Body of pancreas (tissue), 4 donors: ENCODE measurements at places on chromosomes 4 and X. TPM values are rescaled to one million over a fixed set of nuclear protein-coding genes. Genes with fewer than 3 reads are reported as not detected.

The OGT gene
- total RNA-seq: 184 TPM

GRCh38 chrX:67587946-67588624 is 44.3 kb downstream of the AR start:
- no peak for DNase-seq

DNA sequence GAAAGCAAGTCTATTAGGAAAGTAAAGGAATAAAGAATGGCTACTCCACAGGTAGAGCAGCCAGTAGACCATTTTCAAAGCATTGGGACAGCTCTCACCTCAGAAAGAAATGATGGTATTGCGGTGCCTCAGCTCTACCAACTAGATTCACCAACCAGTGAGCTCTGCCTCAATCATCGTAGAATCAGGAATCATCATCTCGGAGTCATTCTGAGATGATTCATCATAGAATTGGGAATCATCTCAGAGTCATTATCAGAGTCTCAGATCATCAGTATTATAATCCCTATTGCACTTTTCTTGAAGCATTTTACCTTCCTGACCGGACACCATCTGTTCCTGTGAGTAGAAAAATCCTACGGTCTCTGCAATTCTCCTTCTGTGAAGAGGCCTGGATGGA is 17.5 kb upstream of the SAT1 start:
- DNase-seq: no peak

DNA sequence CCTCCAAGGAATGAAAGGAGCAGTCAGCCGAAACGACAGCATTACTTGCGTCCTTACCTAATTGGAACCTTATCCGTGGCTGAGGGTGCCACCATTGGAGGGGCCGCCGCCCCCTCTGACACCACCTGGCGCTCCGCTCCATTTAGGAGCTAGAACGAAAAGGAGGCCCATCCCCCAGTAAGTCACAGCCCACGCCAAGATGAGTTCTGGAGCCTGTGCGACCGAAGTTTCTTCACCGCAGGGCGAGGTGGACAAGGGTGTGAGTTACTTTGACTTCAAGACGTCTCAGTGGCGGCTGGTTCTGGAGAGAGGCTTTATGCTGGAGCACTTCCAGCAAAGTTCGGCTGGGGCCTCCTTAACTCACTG is 729 bp upstream of the IRF2 start:
- peak; percentile 49 for DNase-seq

DNA sequence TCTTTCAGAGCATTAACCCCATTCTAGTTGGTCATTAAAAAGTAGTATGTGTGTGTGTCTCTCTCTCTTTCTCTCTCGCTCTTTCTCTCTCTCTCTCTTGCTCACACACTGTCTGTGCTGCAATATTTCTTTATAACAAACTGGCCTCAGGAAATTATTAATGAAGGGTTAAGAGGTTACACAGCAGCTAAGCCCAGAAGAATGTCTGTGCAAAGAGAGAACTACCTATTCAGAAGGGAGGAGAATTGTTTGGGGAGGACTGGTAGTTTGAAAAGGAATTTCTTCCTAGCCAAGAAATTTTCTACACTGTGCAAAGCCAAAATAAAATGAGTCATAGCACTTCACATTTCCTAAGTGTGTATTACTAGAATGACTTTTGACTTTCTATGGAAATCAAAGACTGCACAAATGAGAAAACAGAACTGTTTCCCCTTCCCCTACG is 22.2 kb downstream of the PDGFC start:
- DNase-seq: no peak

DNA sequence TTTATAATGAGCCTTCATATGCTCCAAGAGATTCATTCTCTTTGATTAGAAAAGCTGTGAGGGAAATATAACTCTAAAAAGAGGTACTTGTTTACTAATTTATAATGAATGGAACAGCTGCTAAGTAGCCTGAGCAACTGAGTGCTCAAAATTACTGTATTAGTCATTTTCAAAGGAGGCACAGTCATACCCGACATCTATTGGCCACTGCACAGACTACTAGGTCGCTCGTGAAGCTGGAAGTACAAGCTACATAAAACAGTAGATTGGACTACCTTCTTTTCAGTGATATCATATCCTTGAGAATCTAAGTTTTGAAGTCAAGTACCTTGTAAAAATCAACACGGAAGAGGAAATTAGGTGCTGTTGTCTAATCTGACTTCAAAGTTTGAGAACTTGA is 52.0 kb upstream of the GLRB start:
- DNase-seq: no peak

DNA sequence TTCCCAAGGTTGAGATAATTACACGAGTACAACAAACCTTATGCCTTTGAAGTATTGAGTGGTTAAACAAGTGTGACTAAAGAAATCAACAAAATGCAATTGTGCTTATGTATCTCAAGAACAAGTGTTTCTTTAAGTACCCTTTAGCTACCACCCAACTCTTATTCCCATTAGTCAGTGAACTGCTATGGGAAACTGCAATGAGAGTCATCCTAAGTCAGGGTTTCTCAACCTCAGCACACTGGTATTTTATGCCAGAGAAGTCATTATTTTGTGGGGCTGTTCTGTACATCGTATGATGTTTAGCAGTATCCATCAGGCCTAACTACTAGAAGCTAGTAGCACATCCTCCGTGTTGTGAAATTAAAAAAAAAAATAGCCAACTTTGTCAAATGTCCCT is 549.1 kb upstream of the BOD1L1 start:
- no peak for DNase-seq

DNA sequence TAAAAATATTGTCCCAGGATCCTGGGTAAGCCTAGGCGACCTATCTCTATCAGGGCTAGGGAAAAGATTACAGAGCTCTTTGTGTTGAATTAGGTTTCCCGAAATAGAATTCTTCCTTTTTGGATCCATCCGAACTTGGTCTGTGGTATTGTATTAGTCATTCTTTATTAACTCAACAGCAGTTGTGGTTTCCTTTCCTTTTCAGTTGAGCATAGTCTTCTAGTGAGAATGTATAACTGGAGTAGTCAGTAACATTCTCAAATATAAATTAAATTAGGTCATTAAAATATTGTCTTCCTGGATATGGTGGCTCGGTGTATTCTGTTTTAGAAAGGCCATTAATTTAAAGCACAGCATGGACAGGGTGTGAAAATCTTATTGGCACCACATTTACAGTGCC is 520.4 kb downstream of the NLGN4X start:
- DNase-seq: no peak

- no peak for DNase-seq
Observed at GRCh38 chrX:95629737-95630136, 1054.9 kb upstream of the DIAPH2 start.

GRCh38 chrX:84469226-84469625 is 33.0 kb downstream of the HDX start:
- DNase-seq: no peak

DNA sequence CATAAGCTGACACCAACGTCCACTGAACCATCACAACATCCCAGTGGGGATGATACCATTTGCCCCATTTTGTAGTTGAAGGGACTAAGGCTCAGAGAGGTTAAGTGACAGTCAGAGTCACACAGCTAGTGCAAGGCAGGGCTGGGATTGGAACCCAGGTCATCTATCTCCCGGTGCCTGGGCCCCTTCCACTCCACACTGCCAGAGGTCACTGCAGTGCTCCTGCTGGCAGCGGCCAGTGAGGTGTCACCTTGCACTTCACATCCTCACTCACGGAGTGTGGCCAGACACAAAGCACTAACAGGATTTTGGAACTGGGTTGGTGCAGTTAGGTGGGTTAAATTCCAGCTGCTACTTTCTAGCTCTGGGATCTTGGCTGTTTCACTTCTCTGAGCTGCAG is 118.7 kb downstream of the ENPP6 start:
- DNase-seq: no peak

DNA sequence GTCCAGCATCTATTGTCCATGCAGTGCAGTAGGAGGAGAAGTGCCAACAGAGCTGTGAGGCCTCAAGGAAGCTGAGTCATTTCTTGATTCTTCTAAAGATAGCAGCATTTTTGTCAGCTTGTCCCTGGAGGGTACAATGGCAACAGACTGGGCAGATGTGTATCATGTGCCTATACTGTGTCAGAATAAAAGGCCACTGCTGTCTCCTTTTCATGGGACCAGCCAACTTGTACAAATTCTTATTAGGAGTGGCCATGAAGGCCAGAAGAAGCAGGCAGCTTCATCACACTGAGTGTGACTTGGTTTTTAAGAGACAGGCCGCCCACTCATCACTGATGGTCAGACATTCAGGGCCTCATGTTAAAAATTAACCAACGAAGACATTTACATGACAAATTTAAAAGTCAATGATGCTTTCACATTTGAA is 185.0 kb upstream of the FAM241A start:
- no peak for DNase-seq

GRCh38 chr4:24537025-24537424 is 47.3 kb downstream of the DHX15 start:
- DNase-seq: no peak

DNA sequence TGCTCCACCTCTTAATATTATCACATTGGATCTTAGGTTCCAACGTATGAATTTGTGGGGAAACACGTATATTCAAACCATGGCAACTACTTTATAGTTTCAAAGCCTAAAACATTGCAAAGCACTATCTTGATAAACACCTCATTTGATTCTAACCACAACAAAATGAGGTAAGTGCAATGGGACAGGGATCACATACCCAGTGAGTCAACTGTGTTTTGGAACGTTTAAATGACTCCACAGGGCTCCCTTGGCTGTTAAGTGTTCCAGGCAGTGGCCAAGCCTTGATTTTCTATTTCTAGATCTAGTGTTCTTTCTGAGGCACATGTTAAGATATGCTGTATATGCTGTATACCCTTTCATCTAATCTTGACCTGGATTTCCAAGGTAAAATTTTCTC is 54.5 kb upstream of the C1QTNF7 start:
- no peak for DNase-seq

DNA sequence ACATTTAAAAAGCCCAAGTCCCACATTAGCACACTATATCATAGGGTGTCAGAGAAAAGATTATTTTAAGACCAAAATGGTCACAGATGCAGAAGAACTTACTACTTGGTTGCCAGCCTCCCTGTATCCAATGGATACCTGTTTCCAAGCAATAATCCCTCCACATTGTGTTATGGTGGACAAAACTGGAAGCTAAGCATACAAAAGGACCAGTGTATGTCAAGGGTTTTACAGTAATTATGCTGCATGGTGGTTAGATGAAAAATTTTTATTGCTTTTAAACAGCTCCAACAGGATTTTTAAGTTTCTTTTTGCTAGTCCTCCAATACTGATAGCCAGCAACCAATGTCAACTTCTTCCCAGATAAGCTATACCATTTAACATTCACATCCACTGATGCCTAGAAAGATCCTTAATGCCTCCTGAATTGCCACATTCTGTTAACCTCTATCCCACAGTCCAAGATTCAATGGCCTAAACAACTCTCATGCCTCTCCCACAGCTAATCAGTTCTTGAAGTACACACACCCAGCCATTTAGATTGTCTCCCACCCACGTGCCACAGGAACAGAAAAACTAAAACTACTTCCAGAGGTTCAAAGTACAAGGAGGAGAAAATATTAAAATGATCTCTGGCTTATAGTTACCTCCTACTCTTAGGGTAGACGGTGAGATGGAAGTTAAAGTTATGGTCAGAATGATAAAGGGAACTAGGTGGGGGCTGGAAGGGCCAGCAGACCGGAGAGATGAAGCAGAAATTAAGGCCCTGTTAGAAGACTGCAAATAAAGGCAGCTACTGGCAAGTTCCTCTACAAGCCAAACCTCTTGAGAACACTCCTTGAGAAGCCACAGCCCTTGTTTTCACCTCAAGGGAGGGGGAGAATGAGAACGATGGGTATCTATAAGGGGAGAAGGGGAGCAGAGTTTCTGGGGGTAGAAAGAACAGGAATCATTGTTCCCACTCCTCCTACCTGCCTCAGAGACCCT is 5.5 kb downstream of the MED14 start:
- DNase-seq: no peak

DNA sequence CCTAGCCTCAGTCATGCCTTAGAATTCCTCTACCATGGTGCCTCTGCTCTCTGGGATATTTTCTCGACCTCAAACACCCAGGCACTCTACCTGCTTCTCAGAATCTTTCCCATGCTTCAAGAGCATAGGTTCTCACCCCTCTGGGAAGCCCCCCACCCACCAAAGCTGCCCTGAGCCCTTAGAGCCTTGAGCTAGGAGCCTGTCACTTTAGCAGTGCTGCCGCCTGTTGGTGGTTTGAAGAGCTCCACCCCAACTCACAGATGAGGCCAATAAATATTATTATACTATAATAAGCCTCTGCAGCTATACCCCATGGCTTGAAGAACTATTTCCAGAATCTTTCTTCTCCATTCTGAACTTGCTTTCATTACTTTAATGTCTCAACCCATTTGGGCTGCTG is 109.7 kb downstream of the RTL5 start:
- no peak for DNase-seq
